ENCODE measurements at places on chromosomes 5 and 9. TPM values are rescaled to one million over a fixed set of nuclear protein-coding genes. Genes with fewer than 3 reads are reported as not detected.

DNA sequence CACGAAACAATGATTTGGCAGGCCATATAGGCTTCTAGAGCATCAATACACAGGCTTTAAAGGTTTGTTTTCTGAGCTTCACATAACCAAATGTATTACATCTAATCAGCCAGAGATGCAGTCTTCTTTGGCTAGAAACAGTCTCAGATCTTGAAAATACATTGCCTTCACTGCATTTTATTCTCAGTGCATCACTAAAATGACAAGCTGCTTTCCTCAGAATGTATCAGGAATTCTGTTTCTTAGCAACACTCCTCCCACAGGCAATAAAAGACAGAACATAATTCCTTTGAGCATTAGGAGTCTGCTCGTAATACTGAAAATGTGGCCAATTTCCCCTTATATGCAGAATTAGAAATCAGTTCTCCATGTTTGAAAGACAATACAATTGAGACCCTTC lies 36.9 kb downstream of the FEM1C start:
- no peaks in the 10 kb centered on the region for H3K36me3 ChIP-seq
- H3K4me1 ChIP-seq, result no peaks in the 10 kb centered on the region
- H3K4me3 ChIP-seq, result no peak overlapping the region
- no peak overlapping the region for H3K27ac ChIP-seq

Gene ZNF300
- total RNA-seq, result 9.6 TPM

Gene OR1J2
- not detected for total RNA-seq

- DNase-seq, result no peak
- no peaks in the 10 kb centered on the region for H3K4me1 ChIP-seq
- no peak overlapping the region for H3K4me3 ChIP-seq
Observed at GRCh38 chr5:90612919-90613318, 54.3 kb downstream of the ADGRV1 start.

DNA sequence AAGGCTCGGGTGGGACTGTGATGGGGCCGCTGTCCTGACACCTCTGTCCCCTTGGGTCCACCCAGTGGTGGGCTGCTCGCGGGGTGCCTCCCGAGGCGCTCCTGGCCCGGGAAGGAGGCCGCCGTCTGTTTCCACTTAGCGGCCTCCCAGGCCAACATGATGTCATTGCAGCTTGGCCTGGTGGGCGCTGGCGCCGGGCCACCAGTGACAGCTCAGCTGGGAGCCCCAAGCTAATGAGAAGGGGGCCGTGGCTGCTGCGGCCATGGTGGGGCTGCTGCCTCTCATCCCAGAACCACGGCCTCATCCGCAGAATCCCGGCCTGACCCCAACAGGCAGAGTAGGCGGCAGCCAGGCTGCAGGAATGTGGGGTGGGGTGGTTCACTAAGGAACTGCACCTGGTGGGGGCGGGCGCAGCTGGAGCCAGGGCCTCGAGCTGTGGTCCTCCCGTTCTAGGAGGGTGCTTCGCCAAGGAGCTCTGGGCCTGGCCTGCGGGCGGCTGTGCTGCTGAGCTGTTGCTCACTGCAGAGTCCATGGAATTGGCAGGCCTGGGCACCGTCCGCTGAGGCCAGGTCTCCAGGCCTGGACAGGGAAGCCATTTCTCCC lies 123.5 kb upstream of the COL5A1 start:
- no peak overlapping the region for H3K27ac ChIP-seq
- H3K27me3 ChIP-seq, result no peaks in the 10 kb centered on the region
- no peaks in the 10 kb centered on the region for H3K4me1 ChIP-seq
- H3K36me3 ChIP-seq, result no peaks in the 10 kb centered on the region

DNA sequence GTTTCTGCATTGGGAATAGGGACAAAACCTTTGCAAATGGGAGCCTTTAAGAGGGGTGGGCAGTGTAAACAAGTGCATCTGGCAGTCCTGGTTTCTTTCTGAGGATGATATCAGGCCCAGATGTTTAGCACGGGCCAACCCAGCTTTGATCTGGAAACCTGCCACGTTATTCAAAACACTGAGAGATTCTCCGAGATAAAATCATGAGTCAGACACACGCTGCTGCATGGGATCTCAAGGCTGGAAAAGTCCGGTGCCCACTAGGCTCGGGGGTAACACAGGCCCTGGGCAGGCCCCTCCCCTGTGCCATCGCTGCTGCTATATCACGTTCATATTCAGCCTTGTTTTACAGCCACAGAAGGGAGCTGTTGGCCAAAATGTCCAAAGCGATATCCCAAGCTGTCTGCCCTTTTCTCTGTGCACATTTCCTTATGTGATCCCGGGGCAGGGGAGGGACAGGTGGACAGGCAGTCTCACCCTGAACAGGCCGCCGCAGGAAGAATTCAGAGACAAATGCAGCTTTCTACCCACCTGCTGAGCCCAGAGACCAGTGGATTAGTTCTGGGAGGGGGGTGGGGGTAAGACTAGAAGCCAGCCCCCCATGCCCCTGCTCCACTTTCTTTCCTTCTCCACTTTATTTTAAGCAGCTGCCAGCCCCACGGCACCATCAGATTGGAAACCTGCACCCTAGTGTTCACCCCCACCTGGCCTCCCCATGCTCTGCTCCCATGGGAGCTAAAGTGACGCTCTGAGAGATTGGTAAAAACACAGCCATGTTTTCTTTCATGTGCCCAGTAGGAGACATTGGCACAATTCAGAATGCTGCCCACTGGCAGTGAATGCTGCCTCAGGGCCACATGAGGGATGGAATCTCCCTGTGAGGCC lies 63.1 kb downstream of the TMOD1 start:
- H3K4me1 ChIP-seq, result peaks cover 16% of the 10 kb centered on the region
- no peaks in the 10 kb centered on the region for H3K36me3 ChIP-seq
- DNase-seq, result peak; percentile 89
- no peak overlapping the region for H3K4me3 ChIP-seq

Gene HBEGF
- 35.3 TPM for total RNA-seq

Measured in endothelial cell of umbilical vein (primary cell).